COR-L47 (cell line): ENCODE measurements at places on chromosomes 3 and 15.

DNA sequence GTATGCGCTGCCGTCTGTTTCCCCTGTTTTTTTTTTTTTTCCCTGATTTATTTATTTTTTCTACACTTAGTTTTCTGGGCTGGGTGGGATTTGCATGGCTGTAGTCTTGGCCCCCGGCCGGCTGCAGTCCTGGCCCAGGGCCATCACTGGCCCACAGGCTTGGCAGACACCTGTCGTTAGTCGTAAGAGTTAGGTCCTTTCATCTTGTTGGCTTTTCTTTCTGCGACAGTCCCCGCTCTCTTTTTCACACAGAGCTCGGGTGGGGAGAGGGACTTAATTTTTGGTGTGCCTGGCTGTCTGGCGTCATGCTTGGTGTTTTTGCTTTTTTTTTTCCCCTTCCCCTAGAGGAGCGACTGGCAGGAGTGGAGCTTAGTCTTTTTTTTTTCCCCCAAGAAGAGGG, 183.4 kb downstream of the KLF13 start:
- DNase-seq = no peak

- no peak for DNase-seq
These were observed 13.3 kb upstream of the PLSCR1 start for GRCh38 chr3:146557745-146558144.

DNA sequence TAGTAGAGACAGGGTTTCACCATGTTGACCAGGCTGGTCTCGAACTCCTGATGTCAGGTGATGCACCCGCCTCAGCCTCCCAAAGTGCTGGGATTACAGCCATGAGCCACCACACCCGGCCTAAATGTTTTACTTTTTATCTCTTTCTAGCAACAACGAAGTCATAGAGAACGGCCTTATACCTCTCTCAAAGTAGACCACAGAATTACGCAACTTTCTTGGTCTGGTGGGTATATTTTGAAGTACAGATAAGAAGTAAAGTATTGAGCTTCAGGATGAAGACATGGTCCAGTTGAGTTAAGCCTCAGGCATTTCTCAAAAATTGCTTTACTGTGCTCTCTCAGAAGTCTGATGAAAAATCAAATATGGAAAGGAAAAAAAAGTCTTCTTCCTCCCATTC, 30.6 kb downstream of the FAM240A start:
- no peak for DNase-seq

- DNase-seq = no peak
These were observed 118.3 kb upstream of the GALNT15 start for GRCh38 chr3:16056217-16056616.

DNA sequence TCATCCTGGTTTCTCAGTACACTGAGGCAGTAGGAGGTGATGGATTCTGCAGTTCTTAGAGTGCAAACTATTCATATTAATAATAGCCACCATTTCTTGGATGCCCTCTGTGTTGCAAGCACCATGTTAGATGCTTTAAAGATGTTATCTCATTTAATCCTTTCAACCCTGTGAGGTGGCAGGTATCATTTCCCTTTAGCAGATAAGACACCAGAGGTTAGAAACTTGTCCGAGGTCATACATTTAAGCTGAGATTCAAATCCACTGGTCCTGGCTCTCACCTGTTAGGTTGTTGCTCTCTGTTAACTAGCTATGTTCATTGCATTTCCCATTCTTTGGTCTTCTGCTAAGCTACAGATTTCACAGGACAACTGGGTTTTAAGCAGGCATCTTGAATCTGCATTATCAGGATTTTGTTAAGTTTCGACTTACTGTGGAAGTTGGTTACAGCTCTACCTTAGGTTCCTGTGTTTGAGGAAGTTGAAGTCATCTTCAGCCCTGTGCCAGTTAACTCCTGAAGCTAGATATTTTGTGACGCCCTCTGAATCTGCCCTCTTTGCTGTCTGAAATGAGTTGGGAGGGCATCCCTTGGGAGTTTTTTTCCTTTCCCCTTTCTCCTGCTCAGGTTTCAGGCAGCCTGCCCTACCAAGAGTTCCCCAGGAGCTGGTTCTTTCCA, 6.4 kb downstream of the PDE8A start:
- DNase-seq = no peak

- no peak for DNase-seq
These were observed 555.9 kb downstream of the RSL24D1 start for GRCh38 chr15:54640873-54641272.

GRCh38 chr3:148232389-148232788, 465.3 kb upstream of the AGTR1 start:
- DNase-seq = no peak

DNA sequence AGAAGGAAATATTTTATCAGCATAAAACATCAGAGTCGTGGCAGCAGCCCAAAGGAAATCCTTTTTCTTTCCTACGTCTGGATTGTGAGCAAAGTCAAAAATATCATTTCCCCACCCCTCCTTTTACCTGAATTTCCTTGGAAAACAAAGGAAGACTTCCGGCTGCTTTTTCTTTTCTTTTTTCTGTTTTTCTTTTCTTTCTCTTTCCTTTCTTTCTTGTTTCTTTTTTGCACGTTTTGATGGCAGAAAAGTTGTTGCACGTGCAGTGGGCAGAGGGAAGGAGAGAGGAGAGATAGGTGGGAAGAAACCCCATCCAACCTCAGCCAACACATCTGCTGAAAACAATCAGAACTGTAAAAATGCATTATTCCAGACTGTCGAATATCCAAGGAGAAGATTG, 544 bp upstream of the MYO1E start:
- no peak for DNase-seq

DNA sequence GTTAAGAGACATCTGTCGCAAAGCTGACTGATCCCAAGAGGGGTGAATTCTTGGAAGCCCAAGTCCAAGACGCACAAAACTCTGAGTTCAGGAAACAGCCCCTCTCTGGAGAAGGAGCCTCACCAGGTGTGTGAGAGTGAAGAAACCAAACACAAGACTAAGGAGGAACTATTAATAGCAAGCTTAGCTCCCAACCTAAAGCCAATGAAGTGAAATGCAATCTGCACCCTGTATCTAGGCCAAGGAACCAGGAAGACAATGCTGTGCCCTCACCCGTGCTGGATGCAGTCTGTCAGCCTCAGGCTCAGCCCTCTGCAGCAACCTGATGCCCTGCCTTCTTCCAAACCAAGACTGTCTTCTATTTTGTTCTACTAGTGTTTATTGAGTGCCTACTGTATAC, 22.5 kb upstream of the THBS1 start:
- DNase-seq = no peak

DNA sequence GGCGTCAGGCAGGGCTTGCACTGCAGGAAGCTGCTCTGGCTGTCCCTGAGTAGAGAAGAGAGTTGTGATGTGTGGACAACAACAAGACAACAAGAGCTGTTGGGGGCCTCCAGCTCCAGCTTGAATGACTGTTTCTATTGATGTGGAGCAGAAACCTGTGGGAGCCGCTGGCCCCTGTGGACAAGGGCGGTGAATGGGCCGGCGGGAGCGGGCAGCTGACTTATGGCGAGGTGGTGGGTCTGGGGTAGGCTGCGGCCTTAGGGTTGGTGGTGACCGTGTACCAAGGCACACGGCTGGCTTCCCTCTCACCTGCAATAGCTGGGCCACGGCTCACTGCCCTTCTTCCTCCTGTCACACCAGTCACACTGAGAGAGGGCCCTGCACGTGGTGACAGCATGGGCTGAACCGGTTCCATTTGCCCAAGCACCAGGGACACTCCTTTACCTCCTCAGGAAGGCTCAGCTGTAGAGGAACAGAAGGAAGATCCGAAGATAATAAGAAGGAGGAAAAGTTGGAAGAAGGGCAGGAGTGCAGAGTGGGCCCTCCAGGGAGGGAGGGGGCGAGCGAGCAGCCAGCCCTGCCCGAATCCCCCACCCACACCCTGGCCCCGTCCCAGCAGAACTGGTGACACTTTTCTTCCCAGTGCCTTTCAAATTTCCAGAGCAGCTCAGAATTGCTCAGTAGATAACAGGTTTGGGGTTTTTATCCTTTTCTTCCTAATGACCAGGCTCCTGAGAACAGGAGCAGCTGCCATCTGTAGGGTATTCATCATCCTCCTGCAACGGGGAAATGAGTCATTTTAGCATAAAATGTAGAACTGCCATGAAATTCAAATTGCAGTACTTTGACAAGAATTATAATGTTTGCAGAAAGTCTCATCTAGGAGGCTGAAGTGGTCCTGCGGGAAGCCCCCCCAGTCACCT, 136.9 kb downstream of the TJP1 start:
- no peak for DNase-seq

- DNase-seq = no peak
These were observed 40.4 kb upstream of the WDR49 start for GRCh38 chr3:167694121-167694520.

DNA sequence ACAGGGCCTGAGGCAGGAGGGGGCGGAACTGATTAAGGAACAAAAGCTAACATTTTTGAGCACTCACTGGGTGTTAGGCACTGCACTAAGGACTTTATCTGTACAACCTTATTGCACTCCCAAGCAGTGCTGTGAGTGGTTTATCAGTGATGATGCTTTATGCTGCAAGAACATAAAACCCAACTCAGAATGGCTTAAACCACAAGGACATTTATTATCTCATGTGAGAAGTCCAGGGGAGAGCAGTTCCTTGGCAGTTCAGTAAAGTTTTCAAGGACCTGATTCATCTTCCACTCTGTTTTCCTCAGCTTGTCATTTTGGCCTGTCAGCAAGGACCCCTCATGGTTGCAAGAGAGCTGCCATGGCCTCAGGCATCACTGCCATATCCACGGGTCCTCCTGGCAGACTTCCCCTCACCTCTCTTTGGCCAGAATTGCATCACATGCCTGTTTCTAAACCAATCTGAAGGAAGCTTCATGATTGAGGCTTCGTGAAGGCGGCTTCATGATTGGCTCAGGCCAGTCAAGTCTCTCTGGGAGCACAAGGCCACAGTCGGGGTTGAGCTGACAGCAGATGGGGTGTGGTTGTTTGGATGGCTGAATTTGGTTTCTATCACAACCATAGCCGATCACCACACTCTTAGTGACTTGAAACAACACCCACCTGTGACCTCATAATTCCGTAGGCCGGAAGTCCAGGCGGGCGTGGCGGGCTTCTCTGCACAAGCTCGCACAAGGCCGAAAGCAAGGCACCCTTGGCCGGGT, 15.8 kb downstream of the EFCC1 start:
- DNase-seq = no peak

DNA sequence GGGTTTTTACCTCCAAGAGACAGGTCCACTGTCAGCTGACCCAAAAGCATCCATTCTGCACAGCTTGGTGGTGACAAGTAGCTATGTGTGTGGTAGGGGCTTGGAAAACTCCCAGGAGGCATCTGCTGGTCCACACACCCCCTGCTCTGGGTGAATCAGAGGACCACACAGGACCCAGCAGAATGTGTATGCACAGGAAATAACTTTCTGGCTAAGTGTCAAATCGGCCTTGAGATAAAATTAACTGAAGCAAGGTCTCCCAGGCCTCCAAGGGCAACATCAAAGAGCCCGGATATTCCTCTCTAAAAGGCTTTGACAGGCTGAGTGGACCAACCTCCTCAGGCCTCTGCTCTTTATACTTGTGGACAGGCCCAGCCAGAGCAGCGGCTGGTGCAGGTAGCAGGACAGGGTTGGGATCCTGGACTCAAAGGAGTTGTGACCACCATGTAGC, 66.5 kb downstream of the CTNNB1 start:
- no peak for DNase-seq

DNA sequence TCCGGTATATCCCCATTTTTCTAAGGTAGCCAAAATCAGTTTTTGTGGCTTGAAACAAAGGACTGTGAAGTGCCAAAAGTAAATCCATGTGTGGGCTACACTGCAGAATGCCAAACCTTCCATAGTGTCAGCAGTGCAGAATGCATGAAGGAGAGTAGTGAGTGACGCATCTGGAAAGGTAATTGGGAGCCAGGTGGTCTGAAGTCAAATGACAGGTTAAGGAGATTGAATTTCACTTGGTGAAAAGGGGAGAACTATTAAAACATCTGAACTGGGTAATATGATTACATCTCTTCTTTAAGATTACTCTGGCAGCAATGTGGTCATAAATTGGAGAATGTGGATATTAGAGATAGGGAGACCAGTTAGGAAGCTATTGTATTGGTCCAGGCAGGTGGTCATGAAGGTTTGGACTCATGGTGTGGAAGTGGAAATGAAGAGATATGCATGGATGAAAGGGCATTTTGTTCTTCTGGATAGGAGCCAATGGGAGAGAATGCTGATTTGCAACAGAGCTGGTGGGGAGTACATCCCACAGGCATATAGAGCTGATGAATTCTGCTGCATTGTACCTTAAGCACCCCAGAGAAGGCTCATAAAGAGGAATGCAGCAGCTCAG, 118.2 kb downstream of the ECT2 start:
- DNase-seq = peak; percentile 85

DNA sequence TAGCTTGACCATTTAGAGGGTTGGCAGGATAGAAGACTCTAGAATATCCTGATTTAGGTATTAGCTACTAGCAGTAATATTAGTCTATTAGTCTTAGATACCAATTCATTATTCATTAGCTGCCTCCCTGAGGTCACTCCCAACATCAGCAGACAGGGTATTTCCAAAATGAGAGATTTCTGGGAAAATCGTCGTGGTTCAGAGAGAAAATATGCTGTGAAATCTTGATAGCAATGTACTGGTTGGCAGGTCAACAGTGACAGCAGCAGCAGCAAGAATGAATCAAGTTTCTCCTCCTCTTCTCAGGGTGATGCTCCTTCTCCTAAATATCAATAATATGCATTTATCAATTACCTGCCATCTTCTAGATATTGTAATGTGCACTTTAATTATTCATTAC, 41.3 kb upstream of the ROBO1 start:
- DNase-seq = no peak

DNA sequence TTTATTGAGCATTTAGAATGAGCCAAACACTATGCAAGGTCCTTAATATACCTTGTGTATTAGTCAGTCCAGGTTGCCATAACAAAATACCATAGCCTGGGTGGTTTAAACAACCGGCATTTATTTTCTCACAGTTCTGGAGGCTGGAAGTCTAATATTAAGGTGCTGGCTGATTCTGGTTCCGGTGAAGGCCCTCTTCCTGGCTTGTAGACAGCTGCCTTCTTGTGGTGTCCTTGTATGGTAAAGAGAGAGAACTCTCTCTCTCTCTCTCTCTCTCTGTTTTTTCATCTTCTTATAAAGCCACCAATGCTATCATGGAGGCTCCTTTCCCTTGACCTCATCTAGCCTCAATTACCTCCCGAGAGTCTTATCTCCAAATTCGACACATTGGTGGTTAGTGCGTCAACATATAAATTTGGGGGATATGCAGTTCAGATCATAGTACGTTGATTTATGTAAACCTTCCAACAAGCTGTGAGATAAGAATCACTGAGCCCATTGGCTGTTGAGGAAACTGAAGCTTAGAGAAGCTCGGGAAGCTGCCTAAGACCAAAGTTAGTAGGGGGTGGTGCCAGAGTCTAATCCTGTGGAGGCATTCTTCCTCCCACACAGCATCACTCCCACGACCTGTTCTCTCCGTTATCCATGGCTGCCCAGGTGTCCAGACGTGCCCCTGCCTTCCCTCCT, 298.0 kb upstream of the PROK2 start:
- no peak for DNase-seq

GRCh38 chr15:22952796-22953579, 27.2 kb downstream of the CYFIP1 start:
- peak; percentile 68 for DNase-seq

DNA sequence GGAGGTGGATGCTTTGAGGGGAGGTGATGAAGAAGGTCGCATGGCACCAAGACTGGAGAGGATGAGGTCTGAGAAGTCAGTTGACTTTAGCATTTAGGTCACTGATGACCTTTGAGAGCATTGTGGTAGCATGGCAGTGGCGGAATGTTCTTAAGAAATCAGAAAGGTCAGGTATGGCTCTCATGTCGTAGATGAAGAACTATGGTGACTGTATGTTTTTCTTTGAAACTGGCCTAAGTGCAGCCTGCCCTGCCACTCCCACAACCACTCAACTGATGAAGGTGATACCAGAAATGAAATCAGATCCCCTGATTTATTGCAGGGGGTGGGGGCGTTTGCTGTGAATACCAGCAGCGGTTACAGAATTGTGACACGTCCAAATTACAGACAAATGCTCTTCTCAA, 102.6 kb downstream of the ITPR1 start:
- DNase-seq = no peak
